A673 (cell line): ENCODE measurements at places on chromosomes 2 and 18. TPM values are rescaled to one million over a fixed set of nuclear protein-coding genes. Genes with fewer than 3 reads are reported as not detected.

GPR35 gene
- total RNA-seq = 2.7 and 2.9 TPM in 2 replicates

GRCh38 chr2:233990261-233990798, 60.2 kb upstream of the SPP2 start:
- no peak for DNase-seq

DNA sequence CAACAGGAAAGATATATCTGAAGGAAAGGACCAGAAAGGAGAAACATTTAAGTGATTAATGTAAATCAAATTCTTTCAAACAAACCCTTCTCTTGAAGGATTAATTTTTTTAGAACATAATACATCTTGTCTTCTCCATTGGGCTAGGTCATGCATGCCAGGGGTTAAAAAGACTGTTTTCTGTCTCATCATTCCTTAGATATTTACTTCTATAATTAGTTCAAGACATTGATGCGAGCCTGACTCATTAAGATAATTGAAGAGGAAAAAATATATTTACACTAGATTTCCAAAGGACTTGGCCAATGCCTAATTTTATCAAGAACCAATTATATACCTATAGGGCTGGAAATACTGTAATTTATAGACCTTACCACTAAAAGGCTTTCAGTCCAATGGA, 166.6 kb upstream of the SETBP1 start:
- DNase-seq = no peak

- DNase-seq = peak; percentile 14
Measured at GRCh38 chr2:159497847-159498246, 118.5 kb downstream of the BAZ2B start.

DNA sequence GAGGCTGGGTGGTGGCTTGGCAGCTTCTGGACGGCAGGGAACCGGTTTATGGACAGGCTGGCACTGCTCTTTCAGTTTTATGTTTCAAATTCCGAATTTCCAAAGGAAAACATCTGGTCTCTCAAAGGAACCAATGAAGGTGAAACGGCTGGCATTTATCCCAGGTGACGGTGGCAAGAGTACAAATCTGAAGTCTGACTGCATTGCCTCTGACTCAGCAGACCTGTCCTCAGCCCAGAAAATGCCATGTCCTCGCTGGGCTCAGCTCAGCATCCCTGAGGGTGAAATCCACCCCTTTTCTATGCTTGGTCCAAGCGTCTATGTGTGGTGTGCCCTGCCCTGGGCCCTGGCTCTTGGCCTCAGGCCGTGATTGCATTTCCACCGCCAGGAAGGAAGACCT, 38.1 kb downstream of the NAPG start:
- DNase-seq = no peak

SFTPB gene
- total RNA-seq = not detected in 2 replicates

COL6A3 gene
- total RNA-seq = 0.86 and 2.2 TPM in 2 replicates

MXD1 gene
- 2.7 and 3.7 TPM in 2 replicates for total RNA-seq

- no peak for DNase-seq
Measured at GRCh38 chr2:32532341-32532740, 95.5 kb upstream of the TTC27 start.

ASAP2 gene
- total RNA-seq = 45.1 and 46.8 TPM in 2 replicates

GPR75 gene
- total RNA-seq = 4.8 and 5.3 TPM in 2 replicates

DNA sequence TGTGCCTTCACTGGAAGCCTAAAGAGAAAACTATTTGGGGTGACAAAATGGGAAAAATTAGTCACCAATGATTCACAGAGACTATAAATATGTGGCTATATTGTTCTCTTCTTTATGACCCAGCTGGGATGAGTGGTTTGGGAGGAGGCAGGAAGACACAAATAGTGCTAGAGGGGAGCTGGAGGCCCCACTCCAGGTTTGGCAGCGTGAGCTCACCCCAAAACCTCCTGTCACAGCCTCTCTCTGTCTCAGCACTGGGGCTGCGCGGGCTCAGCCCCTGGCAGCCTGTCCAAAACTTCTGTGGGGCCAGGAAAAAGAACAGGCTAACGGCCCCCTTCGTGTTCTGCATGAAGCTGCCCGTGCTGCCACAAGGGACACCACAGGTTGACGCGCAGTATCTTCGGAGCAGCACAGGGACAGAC, 73.2 kb upstream of the LCLAT1 start:
- DNase-seq = no peak

TGFA gene
- total RNA-seq = 0.13 TPM in 1 of 2 replicates, not detected in the other

DNA sequence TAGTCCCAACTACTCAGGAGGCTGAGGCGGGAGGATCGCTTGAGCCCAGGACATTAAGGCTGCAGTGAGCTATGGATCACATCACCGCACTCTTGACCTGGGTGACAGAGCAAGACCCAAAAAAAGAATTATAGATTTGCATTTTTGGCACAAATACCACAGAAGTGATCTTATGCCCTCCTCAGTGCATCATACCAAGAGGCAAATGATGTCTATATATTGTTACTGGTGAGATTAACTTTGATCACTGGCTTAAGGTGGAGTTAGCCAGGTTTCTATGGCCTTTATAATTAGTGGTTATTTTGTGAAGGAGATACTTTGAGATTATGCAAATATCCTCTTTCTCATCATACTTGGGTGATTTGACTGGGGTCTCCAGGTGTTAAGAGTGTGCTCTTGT, 22.1 kb upstream of the CATIP start:
- no peak for DNase-seq

HRH4 gene
- total RNA-seq = 0.15 TPM in 1 of 2 replicates, not detected in the other

TTN gene
- under 0.01 TPM in 2 replicates for total RNA-seq

- DNase-seq = peak; percentile 55
Measured at GRCh38 chr2:194252127-194252526, 1404.9 kb upstream of the SLC39A10 start.

APCDD1 gene
- 333 and 355 TPM in 2 replicates for total RNA-seq

GRCh38 chr2:105144941-105145300, 96.6 kb upstream of the GPR45 start:
- no peak for DNase-seq

DNA sequence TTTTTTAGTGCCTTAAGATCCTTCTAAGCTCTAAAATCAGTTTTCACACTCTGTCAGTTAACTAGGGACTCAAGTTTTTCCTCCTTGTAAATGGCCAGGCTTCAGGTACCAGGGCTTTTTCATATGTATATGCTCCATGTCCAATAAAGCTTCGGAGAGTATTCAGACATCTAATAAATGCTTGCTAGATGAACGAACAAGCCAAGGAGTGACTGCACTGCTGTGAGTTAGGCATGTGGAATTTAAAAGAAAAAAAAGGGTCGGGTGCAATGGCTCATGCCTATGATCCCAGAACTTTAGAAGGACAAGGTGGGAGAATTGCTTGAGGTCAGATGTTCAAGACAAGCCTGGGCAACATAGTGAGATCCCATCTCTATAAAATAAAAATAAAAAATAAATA, 81.9 kb downstream of the CDH2 start:
- DNase-seq = no peak

LRRTM1 gene
- total RNA-seq = not detected in 2 replicates

DNA sequence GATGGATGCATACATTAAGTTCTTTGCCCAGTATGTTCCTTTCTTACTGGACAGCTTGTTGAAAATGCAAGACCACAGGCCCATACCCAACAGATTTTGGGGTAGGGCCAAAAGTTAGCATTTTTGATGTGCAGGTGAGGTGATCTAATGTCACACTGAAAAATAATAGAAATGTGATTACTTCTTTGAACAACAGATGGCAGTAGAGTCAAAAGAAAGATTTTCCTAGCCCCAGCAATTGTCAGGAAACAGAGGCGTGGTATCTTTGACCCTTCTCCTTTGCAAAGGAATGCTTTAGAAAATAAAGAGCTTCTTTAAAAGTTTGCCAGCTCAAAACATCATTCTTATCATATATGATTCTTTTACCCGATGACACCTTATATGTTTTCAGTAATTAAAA, 343.6 kb upstream of the SYT4 start:
- peak; percentile 69 for DNase-seq
